CMK (cell line): ENCODE measurements at places on chromosomes 13 and 19.
A peak's percentile ranks its signal among the peaks of the same experiment; 100 is the strongest.

DNA sequence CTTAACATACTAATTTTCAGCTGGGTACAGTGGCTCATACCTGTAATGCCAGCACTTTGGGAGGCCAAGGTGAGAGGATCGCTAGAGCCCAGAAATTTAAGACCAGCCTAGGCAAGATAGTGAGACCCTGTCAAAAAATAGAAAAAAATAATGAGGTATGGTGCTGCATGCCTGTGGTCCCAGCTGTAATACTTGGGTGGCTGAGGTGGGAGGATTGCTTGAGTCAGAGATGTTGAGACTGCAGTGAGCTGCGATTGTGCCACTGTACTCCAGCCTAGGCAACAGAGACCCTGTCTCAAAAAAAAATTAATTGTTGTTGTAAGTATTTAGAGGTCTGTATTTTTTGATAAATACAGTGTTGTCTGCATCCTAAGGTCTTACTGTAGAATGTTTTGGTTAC, 66.8 kb downstream of the FNDC3A start:
- no peak for DNase-seq

GRCh38 chr19:40396886-40397567, 7.0 kb upstream of the HIPK4 start:
- DNase-seq: no peak

DNA sequence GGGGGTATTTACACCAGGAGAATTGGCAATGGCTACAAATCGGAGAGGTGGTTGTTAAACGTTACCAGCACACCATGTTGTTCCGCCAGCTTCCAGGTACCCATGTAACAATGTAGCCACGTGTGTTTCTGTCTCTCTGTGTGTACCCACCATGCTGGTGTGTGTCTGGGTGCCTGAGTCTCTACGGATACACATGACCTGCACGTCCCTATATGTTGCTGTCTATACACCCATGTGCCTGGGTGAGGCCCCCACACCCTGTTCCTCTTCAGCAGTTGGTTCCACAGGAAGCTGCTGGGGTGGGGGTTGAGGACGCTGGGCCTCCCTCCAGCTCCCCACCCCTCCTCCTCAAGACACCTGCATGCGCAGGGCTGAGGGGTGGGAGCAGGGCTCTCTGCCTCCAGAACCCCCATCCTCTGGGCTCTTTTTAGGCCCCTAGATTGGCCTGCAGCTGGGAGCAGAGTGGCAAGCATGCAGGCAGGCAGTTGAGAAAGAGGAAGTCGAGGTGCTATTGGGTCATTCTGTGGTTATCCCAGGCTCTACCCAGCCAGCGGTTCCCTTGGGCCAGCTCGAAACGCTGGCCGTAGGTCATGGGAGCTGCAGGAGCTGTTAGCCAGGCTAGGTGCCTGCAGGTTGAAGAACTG, at the start of gene ARHGEF18:
TSS of gene ARHGEF18 (plus strand) at position 351 of the 644 bp plus-strand sequence. CDS start 13,954 bp downstream, outside the sequence.
- DNase-seq: peak; percentile 49

GRCh38 chr13:101691341-101691860, 238.9 kb downstream of the ITGBL1 start:
- no peak for DNase-seq

DNA sequence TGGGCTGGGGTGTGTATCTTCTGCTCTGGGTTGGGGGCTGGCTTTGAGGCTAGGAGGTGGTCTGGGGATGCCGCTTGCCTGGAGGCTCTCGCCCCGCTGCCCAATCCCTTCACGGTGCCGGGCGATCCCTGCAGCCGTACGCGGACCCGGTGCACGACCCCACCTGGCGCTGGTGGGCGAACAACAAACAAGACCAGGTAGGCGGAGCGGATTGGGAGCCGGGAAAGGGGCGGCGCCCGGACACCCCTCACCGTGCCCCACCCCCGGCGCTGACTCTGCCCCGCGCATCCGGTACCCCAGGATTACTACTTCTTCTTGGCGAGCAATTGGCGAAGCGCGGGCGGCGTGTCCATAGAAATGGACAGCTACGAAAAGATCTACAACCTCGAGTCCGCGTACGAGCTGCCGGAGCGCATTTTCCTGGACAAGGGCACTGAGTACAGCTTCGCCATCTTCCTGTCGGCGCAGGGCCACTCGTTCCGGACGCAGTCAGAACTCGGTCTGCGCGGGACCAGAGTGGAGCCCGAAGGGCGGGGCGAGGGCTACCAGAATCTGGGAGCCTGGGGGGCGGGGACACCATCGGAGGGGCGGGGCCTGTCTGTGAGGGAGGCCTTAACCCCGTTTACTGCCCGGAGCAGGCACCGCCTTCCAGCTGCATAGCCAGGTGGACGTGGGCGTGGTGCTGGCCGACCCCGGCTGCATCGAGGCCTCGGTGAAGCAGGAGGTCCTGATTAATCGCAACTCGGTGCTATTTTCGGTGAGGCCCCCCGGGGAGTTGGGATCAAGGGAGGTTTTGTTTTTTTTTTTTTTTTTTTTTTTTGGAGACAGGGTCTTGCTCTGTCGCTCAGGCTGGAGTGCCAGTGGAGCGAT, 12.1 kb upstream of the PSMD8 start:
- peak; percentile 69 for DNase-seq

GRCh38 chr19:7373862-7374261, 25.1 kb downstream of the ARHGEF18 start:
- no peak for DNase-seq

- DNase-seq: no peak
Observed at GRCh38 chr13:23628250-23628649, 58.0 kb downstream of the TNFRSF19 start.

- DNase-seq: no peak
Observed at GRCh38 chr13:37412241-37412921, 186.2 kb downstream of the POSTN start.

GRCh38 chr13:80132741-80133601, 208.0 kb downstream of the SPRY2 start:
- DNase-seq: no peak

GRCh38 chr13:102141625-102142472, 260.0 kb downstream of the FGF14 start:
- no peak for DNase-seq

GRCh38 chr19:6970443-6970842, 50.8 kb downstream of the MBD3L2B start:
- DNase-seq: peak; percentile 80

GRCh38 chr19:45297674-45298073, 25.0 kb downstream of the CKM start:
- no peak for DNase-seq

DNA sequence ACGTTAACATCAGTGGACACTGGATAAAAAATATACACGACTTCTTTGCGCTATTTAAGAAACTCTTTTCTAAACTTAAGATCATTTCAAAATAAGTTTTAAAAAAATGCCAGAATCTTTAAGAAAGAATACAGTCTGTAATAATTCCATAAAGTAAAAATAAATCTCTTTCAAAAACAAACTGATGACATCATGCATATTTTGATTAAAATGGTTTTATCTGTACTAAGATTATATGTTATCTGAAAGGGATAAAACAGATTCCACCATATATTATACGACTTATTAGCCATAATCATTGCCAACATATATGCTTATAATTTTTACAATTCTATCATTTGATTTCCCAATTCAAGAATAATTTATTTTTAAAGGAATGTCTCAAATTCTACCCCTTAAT, 15.3 kb upstream of the ELF1 start:
- DNase-seq: no peak

GRCh38 chr19:36489920-36490415, 607 bp upstream of the ZNF566 start:
- peak; percentile 93 for DNase-seq

DNA sequence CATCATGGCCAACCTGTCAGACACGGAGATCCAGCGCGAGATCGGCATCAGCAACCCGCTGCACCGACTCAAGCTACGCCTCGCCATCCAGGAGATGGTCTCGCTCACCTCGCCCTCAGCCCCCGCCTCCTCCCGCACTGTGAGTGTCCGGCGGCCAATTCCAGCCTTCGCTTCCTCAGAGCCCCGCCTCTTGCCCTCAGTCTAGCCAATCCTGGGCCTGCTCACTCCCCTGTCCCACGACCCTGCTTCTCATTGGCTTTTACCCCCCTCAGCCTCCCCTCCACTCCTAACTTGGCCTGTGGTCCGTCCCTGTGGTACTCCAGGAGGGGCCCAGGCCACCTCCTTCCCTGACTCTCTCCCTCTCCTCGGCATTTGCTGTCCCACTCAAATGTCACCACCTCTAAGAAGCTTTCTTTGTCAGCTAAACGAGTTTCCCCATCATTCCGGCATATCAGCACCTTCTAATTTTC, 12.3 kb downstream of the HRC start:
- no peak for DNase-seq
